ENCODE measurements at places on chromosomes 2 and 18. TPM values are rescaled to one million over a fixed set of nuclear protein-coding genes. Genes with fewer than 3 reads are reported as not detected.

ALPP gene
- not detected for total RNA-seq

SCN3A gene
- not detected for total RNA-seq

- peak; percentile 43 for DNase-seq
Observed at GRCh38 chr2:57696016-57696415, 350.6 kb upstream of the VRK2 start.

- no peak for DNase-seq
Observed at GRCh38 chr18:27206411-27206810, 21.3 kb upstream of the CHST9 start.

DNA sequence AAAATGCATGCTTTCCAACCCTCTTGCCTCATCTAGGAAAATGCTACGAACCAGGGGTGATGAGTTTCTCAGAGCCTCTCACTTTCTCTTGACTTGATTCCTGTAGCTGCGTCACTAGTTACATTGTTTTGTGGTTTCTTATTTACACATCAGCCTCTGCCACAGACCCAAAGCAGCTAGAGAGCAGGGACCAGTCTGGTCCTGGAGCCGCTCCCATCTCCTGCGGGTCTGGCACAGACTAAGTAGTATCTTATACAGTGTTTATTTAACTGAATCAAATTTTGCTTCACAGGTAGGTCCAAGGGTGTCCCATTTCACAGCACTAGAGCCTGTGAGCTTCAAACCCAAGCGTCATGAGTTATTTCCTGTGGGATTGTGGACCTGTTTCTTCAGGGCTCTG lies 310.5 kb downstream of the MYCN start:
- no peak for DNase-seq

DNA sequence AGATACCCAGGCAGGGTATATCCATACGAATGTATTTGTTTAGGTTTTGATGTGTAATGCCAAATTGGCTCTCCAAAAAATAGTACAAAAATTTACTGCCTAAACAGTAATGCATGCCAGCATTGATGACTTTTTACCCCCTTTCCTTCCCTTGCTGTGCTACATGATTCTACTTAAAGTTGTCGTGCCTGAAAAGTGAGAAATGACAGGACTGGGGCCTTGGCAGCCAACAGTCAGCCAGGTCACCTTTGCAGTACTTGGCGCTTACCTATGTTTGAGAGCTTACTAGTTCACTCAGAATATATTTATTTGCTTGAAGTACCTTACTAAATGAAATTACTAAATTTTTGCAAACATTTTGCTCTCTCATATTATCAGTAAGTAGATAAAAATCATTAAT lies 1329.1 kb downstream of the DPP10 start:
- DNase-seq, result no peak

Data from LHCN-M2 (cell line).